Upper lobe of left lung (tissue), 6 donors: ENCODE measurements at places on chromosomes 2 and 18.

- DNase-seq = no peak
Measured at GRCh38 chr2:15788455-15788829, 151.9 kb upstream of the MYCN start.

DNA sequence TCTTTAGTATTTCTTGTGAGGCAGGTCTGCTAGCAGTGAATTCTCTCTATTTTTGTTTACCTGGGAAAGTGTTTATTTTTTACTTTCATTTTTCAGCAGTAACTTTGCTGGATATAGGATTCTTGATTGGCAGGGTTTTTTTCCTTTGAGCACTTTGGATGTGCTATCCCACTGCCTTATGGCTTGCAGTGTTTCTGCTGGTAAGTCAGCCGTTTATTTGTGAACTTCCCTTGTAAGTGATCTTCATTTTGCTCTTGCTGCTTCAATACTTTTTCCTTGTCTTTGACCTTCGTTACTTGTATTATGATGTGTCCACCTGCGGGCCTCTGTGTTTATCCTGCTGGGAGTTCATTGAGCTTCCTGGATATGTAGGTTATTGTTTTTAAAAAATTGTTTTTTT lies 54.7 kb downstream of the SLC66A2 start:
- no peak for DNase-seq

- DNase-seq = peak; percentile 15
Measured at GRCh38 chr2:20465716-20466394, 19.0 kb downstream of the RHOB start.

DNA sequence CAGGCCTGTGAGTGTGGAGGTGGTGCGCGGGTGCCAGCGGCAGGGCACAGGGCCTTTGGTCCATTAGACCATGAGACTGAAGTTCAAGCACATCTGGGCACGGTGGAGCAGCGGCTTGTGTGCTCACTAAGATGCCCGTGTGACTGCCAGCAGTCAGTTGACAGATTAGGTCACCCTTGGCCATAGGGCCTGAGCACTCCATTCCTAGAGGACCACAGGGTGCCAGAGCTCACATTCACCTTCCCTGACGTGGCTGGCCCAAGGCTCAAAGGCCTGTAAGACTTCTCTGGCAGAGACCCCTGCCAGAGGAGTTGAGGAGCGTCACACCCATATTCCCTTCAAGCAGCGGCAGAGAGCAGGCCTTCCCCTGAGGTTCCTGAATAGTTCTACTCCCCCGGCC lies 650 bp downstream of the LHCGR start:
- DNase-seq = peak; percentile 31

GRCh38 chr2:182445391-182445965 lies 18.6 kb upstream of the PDE1A start:
- DNase-seq = no peak
